ENCODE measurements at places on chromosomes 3 and 15.

DNA sequence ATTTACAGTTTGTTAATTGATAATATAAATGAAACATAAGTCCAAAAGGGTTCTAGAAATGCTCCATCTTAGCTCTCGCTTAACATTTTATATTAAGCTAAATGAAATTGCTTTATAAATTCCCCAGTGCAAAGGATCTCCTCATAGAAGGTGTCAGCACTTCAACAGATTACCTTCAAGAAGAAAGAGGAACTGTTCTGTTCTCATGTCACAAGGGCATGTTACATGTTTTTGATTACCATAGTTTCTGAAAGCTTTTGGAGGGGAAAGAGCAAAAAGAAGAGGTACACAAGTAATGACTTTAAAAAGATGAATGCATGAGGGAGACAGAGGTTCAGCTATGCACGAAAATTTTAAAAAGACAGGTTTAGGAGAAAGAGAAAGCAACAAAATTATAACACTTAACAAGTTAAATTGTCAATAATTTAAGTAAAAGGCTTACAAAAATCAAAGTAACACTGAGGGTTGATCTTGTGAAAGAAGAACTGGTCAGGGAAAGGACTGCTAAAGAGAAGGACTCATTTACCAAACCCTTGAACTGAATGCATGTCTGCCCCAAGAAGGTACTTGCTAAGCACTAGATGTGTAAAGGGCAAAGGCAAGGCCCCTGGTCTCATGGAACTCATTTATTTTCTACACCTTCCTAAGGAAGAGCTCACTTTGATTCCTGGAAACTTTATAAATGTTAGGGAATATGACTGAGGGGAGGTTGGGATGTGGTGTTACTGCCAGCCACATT lies 45.1 kb downstream of the CCDC191 start:
- no peak for DNase-seq

DNA sequence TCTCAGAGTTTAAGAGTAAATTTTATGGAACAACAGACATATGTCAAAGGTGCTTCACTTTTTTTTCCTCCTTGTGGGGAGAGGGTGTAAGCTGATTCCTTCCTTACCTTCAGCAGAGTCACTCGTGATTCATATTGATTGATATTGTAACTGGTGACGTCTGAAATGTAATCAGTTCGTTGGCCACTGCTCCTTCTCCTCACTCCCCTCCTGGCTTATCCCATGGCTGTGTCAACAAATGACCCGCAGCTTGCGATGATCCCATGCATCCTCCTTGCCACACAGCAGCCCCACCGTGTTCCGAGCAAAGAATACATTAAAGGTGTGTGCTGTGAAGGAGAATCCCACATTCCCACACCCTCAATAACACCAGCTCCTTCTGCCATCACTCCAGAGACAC lies 7.3 kb downstream of the MGLL start:
- DNase-seq: no peak

GRCh38 chr15:42730135-42730534 lies 6.8 kb downstream of the CDAN1 start:
- DNase-seq: no peak

DNA sequence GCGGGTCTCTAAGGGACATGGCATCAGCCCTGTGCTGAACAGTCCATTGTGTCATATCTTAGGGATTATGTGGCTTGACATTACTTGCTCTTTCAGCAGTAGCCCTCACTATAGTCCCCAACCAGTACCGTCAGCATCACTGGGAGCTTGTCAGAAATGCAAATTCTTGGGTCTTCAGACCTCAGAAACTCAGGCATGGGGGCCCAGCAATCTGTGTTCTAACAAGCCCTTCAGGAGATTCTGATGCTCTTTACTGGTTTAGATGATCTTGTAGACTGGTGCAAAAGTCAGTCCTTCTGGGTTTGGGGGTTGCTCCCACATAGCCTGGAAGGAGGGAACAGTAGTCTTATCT lies 39.0 kb upstream of the TRAK1 start:
- DNase-seq: no peak

GRCh38 chr3:151011427-151011826 lies 38.9 kb upstream of the CLRN1 start:
- DNase-seq: no peak

DNA sequence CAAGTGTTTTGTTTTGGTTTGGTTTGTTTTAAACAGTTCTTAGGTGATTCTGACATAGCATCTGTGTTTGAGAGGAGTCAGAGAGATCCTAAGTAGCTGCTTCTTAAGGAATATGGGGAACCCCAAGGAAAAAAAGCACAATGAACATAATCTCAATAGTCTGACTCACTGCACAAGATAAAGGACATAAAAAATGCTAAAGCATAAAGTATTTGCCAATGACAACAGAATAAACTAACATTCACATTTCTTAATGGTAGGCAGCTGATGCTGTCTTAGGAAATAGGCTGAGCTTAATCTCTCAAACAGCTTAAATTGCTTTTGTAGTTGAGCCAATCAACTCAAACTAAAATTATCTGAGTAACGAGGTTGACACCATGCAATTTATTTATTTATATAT lies 2.9 kb downstream of the NCEH1 start:
- no peak for DNase-seq

DNA sequence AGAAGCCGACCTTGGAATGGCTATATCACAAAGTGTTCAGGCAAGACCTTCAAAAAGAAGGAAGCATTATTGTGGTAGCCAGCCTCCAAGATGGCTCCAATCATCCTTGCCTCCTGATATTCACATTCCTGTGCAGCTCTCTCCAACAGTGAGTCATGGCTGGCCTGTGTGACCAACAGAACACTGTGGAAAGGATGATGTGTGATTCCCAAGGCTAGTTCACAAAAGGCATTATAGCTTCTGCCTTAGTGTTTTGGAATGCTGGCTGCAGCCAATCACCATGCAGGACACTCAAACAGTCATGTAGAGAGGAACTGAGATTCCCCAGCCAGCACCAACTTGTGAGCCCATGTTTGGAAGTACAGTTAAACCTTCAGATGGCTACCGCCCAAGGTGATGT lies 102.6 kb downstream of the EFL1 start:
- no peak for DNase-seq

DNA sequence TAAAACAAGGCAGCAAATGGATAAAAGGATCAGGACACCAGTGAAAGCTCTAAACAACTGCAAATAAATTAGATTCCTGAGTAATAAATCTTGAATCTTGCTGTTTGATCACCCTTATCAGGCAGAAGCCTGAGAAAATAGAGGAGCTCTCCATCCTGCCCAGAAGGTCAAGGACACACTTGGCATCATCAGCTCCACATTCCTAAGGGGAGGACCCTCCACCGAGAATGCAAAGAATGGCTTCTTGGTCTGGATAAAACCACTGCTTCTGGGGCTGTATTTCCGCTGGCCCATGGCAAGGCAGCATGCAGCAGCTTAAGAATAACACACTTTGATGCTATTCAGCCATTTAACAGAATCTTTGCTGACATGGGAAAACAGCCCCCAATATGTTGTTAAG lies 108.9 kb upstream of the TSC22D2 start:
- DNase-seq: no peak

- DNase-seq: no peak
Observed at GRCh38 chr3:155078711-155079467, 1.2 kb upstream of the MME start.

GRCh38 chr3:125403789-125404188 lies 28.7 kb upstream of the ZNF148 start:
- DNase-seq: no peak

DNA sequence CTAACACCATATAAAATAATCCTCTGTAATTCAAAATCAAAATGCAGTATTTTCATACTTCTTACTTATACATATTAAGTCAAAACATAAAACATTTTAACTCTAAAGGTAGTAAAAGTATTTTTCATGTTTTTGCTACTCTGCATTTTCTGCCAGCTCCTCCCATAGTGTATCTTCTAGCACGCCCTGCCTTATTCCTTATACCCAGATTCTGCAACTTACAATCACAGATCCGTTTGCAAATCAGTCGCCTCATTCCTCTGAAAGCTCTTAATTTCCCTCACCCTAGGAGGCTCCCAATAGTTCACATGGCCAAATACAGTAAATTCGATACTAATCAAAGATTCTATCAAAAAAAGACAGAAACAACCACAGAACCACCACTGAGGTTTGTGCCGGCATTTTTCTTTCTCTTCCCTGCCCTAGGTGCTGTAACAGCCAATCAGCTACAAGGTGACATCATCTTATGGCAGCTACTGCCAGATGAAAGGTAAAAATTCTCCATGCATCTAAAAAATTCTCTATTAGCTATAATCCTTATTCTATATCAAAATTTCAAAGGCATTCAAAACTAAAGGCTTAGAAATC lies 72.9 kb downstream of the CLASP2 start:
- peak; percentile 28 for DNase-seq

DNA sequence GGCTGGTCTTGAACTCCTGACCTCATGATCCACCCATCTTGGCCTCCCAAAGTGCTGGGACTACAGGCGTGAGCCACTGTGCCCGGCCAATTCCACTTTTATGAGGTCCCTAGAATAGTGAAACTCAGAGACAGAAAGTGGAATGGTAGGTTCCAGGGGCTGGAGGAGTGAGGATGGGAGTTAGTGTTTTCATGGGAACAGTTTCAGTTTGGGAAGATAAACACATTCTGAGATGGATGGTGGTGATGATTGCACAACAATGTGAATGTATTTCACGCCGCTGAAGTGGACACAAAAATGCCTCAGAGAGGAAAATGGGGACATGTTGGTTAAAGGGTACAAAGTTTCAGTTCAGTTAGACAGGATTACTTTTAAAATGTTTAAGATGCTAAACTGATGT lies 22.5 kb upstream of the HDAC11 start:
- DNase-seq: no peak

GRCh38 chr3:50447290-50447840 lies 56.1 kb downstream of the CACNA2D2 start:
- DNase-seq: no peak

- no peak for DNase-seq
Observed at GRCh38 chr3:124318656-124319055, 326.7 kb upstream of the ROPN1 start.

GRCh38 chr3:140754936-140755335 lies 77.1 kb downstream of the TRIM42 start:
- DNase-seq: no peak

DNA sequence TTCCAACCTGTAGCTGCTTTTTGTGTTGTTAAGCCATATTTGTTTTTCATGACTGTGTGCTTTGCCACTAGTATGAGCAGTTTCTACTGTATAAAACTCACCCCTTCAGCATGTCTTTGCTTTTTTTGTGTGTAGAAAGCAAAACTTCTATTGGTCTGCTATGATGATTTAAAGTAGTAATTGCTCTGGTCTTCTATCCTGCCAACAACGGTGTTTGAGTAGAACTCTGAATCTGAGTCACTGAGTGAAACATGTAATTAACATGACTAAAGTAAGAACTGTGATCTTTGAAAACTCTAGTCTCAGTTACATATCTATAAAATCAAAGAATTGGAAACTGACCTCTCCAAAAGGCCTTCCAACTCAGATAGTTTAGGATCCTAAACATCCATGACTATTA lies 133.6 kb downstream of the TPRG1 start:
- DNase-seq: no peak

DNA sequence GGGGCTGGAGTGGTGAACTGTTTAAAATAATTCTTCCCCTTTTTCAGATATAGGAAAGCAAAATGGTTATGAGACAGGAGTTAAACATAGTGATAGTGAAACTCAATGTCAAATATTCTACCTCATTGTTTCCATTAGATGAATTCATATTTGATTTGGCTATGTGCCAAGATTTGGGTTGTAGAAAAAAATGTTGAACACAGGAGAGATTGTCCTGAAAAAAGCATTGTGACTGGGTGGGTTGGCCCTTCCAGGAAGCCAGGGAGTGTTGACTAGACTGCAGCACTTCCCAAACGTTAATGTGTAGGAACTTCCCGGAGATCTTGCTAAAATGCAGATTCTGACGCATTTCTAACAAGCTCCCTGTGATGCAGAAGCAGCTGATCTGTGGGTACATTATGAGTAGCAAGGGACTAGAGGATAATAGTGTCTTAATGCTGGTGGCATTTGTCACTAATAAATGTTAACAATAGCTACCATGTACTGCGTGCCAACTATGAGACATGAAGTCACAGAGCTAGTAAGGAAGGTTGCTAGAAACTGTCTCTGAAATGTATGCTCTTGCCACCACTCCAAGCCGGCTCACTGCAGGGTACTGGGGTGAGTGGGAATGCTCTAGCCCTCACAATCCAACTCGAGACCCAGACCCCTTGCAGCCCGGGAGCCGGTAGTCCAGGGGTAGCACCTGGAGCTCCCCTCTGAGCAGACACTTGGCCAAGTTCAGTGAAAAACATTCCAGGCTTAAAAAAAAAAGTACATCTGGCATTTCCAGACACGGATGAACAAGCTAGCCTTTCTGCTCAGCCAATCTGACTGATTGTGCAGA lies 120.6 kb downstream of the CD47 start:
- DNase-seq: no peak

- DNase-seq: no peak
Observed at GRCh38 chr3:170431054-170431453, 12.4 kb downstream of the CLDN11 start.

DNA sequence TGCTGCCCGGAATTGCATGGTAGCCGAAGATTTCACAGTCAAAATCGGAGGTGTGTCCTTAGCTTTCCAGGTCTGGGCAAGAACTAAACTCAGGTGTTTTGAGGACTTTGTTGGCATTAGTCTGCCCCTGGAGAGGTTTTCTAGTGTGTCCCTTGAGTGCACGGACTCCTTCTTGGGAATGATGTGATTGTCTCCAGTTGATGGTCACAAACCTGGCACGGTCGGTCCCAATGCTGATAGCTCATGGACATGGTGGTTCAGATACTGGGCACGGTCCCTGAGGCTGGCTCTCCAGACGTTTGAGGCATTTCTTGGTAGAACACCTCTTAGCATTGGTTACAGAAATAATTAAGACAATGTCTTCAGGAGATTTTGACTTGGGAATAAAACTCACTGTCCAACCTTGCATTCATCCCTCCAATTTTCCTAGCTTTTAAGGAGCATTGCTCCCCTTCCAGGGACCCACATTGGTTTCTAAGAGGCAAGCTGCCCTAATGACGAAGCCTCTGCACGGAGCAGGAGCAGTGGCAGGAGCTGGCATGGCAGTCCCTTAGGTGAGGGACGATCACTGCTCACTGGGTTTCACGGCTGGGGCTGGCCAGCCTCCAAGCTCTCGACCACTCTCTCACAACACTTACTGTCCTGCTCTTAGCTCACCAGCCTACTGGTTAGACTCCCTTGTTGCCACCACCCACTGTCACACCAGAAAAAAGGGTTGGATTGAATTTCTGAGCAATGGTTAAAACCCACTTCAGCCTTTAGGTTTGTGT lies 68.1 kb downstream of the PGPEP1L start:
- DNase-seq: no peak

- no peak for DNase-seq
Observed at GRCh38 chr3:179166561-179167201, 18.5 kb downstream of the PIK3CA start.
